ENCODE measurements at places on chromosomes 7 and 10. TPM values are rescaled to one million over a fixed set of nuclear protein-coding genes. Genes with fewer than 3 reads are reported as not detected.

Gene AZGP1
- total RNA-seq = 1.1 TPM

GRCh38 chr10:7084280-7085005 is 326.4 kb downstream of the SFMBT2 start:
- no peak overlapping the region for H3K4me3 ChIP-seq
- no peaks in the 10 kb centered on the region for H3K27me3 ChIP-seq
- H3K4me1 ChIP-seq = no peaks in the 10 kb centered on the region

DNA sequence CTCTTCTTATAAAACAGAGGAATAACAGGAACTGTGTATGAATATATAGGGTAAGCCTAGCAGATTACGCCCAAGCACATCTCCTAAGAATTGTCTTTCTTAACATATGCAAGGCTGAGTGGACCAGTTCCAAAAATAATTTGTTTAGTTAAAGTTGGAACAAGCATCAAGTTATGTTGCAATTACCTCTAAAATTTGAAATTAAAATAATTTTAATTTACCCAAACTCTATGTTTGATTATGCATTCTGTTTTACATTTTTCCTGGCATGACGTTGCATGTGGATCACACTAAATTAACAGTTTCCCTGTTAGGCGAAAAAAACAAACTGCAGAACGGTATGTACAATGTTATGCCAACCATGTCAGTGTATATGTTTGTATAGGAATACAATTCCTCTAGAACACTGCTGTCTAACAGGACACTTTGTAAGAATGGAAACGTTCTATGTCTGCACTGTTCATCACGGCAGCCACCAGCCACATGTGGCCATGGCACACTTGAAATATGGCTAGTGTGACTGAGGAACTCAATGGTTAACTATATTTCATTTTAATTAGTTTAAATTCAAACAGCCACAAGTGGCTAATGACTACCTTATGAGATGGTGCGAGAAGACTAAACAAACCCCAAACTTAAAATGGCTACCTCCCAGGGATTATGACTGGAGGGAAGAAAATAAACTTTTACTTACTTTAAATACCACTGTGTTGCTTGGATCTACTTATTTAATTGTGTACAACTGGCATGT is 281.1 kb upstream of the KLF14 start:
- peaks cover 91% of the 10 kb centered on the region for H3K4me1 ChIP-seq
- peak overlapping the region; percentile 30 for H3K4me3 ChIP-seq
- peak overlapping the region; percentile 96 for H3K27ac ChIP-seq
- no peaks in the 10 kb centered on the region for H3K27me3 ChIP-seq

GRCh38 chr10:10132009-10132408 is 885.7 kb upstream of the CELF2 start:
- no peaks in the 10 kb centered on the region for H3K4me1 ChIP-seq
- H3K27me3 ChIP-seq = no peaks in the 10 kb centered on the region
- DNase-seq = no peak
- no peaks in the 10 kb centered on the region for H3K36me3 ChIP-seq

GRCh38 chr7:106611911-106612310 is 49.0 kb downstream of the CCDC71L start:
- no peak overlapping the region for H3K4me3 ChIP-seq
- H3K27ac ChIP-seq = no peak overlapping the region
- no peak for DNase-seq
- H3K36me3 ChIP-seq = no peaks in the 10 kb centered on the region
